PC-3 (cell line): ENCODE measurements at places on chromosomes 11 and 22. TPM values are rescaled to one million over a fixed set of nuclear protein-coding genes. Genes with fewer than 3 reads are reported as not detected.

Gene RIBC2
- total RNA-seq: 2.7 and 4.5 TPM in 2 replicates

Gene KCNJ1
- total RNA-seq: not detected in 2 replicates

Gene ACO2
- total RNA-seq: 118 and 130 TPM in 2 replicates

Gene DDI1
- total RNA-seq: not detected in 2 replicates

Gene APOA5
- total RNA-seq: not detected in 2 replicates

Gene FADD
- total RNA-seq: 79.5 and 93.9 TPM in 2 replicates

Gene BLID
- total RNA-seq: 5.4 and 5.7 TPM in 2 replicates

Gene ENTHD1
- total RNA-seq: not detected in 2 replicates

Gene OTOG
- not detected in 2 replicates for total RNA-seq

Gene RASGRP2
- not detected in 2 replicates for total RNA-seq

Gene LDLRAD3
- 15.3 and 15.6 TPM in 2 replicates for total RNA-seq

Gene CDCA5
- 67.1 and 73.4 TPM in 2 replicates for total RNA-seq

Gene CARNS1
- 0.22 TPM in 1 of 2 replicates, not detected in the other for total RNA-seq

Gene MPZL3
- 7.0 and 8.4 TPM in 2 replicates for total RNA-seq

Gene BIK
- total RNA-seq: 24.6 and 29.4 TPM in 2 replicates

Gene C11orf21
- total RNA-seq: not detected in 2 replicates

Gene MMP3
- not detected in 2 replicates for total RNA-seq

Gene FAM227A
- total RNA-seq: 1.2 and 2.2 TPM in 2 replicates

Gene RANBP1
- total RNA-seq: 356 and 411 TPM in 2 replicates

Gene LRRC75B
- 4.5 and 7.7 TPM in 2 replicates for total RNA-seq

Gene OSM
- not detected in 2 replicates for total RNA-seq

Gene PDGFB
- total RNA-seq: 29.7 and 33.1 TPM in 2 replicates

Gene GGT1
- 2.2 and 3.7 TPM in 2 replicates for total RNA-seq

Gene ADORA2A
- 0.92 and 1.7 TPM in 2 replicates for total RNA-seq

Gene MMP1
- total RNA-seq: 6.5 and 7.3 TPM in 2 replicates

Gene TMEM121B
- total RNA-seq: 0.11 and 0.12 TPM in 2 replicates

Gene CADM1
- 0.12 and 1.1 TPM in 2 replicates for total RNA-seq

Gene MFNG
- 1.7 and 2.4 TPM in 2 replicates for total RNA-seq

Gene PLEKHA7
- 18.4 and 20.7 TPM in 2 replicates for total RNA-seq

Gene CLDN5
- 0.47 TPM in 1 of 2 replicates, not detected in the other for total RNA-seq

Gene OR52N4
- total RNA-seq: not detected in 2 replicates

Gene KIRREL3
- 0.44 TPM in 1 of 2 replicates, not detected in the other for total RNA-seq

Gene MMP11
- total RNA-seq: 2.4 and 5.9 TPM in 2 replicates

Gene SCGB1C1
- not detected in 2 replicates for total RNA-seq

Gene KCNJ11
- 0.98 and 1.8 TPM in 2 replicates for total RNA-seq

Gene EXPH5
- total RNA-seq: 13.5 and 14.1 TPM in 2 replicates
